ENCODE measurements at places on chromosomes 3 and 15. TPM values are rescaled to one million over a fixed set of nuclear protein-coding genes. Genes with fewer than 3 reads are reported as not detected.

Gene HCLS1
- 1.8 TPM for total RNA-seq

Gene CCDC191
- 8.8 TPM for total RNA-seq

Gene SAMMSON
- not detected for total RNA-seq

Gene MYO1E
- 7.7 TPM for total RNA-seq

Gene TJP1
- 82.0 TPM for total RNA-seq

DNA sequence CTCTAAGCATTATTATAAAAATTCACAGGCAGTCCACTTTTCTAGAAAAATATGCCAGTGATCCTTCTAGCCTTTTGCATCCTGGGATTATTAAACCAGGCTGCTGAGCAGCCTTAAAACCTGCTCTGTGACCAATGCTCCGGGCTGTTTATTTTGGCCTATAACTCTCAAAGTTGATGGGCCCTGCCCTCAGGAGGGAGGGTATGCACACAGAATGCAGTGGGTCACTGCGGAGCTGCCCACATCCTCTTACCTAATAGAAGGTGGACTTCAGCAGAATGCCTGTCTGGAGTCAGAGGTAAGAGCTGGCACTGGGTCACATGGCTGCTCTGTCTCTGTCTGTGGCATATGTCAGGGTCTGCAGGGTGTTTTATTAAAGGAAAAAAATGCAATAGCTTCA, 26.0 kb downstream of the CPNE4 start:
- DNase-seq, result no peak

GRCh38 chr3:127304121-127304744, 16.4 kb upstream of the PRR20G start:
- DNase-seq, result no peak

DNA sequence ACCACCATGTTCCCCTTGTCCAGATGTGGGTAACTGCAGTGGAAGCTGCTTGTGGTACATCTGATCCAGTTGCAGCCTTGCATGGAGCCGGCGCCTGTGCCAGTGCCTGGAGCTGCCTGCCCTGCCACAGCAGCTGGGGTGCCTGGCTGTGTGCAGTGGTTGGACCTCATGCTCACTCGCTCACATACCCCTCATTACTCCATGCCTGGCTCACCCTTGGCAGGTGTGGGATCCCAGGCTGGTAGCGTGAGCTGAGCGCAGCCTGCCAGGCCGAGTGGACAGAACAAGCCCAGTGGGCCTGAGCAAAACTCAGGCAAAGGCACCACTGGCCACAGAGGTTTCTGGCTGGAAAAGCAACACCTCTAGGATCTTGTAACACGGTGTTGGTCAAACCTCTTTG, 35.7 kb downstream of the ROPN1B start:
- DNase-seq, result no peak

- DNase-seq, result no peak
These were observed 30.1 kb downstream of the PXYLP1 start for GRCh38 chr3:141261472-141262307.

- no peak for DNase-seq
These were observed 114.0 kb downstream of the FOXB1 start for GRCh38 chr15:60118146-60118545.

DNA sequence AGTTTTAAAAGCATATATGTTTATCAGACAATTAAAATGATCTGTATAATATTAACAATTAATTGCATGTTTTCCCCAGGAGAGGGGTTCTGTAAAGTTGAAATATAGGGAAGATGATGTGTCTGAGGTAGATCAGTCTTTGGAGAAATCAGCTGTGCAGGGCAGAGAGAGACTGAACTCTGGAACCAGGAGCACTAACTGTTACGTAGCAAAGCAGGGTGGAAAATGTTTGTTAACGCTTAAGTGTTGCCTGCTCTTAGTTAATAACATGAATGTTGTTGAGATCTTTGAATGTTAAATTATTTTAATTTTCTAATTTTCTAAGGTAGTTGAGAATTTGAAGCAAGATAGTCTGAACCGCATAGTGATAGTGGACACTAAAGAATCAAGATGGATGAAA, 57.5 kb downstream of the NEO1 start:
- no peak for DNase-seq

GRCh38 chr15:98551936-98552562, 96.3 kb upstream of the IGF1R start:
- no peak for DNase-seq

DNA sequence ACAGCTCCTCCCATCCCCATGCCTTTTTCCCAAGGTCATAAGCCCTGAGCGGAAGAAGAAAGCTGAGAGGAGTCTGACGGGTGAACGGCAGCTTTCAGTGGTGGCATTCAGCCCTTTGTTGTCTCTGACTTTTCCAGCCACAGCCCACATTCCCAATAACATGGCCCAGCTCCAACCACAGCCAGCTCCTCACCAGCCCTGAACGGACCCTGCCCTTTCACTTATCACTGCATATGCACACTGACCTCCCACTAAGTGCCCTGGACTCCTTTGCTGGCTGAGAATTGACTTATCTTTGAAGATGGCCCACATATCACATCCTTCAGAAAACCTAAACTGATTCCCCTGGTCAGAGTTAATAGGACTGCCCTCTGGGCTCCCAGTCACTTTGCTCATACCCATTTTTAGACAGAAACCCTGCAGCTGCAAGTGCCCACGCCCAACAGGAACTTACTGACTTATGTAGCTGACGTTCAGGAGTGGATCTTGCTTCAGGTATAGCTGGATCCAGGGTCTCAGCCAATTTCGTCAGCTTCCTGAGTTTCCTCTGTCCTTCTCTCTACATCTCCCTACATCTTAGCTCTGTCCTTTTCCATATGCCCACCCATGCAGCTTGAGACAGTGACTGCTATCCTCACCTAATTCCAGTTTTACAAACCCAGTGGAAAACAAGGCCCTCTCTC, 348.5 kb upstream of the PROK2 start:
- no peak for DNase-seq

- no peak for DNase-seq
These were observed 56.3 kb upstream of the ZNF148 start for GRCh38 chr3:125431391-125431790.

- DNase-seq, result no peak
These were observed 476.0 kb upstream of the TBL1XR1 start for GRCh38 chr3:177673112-177673914.

DNA sequence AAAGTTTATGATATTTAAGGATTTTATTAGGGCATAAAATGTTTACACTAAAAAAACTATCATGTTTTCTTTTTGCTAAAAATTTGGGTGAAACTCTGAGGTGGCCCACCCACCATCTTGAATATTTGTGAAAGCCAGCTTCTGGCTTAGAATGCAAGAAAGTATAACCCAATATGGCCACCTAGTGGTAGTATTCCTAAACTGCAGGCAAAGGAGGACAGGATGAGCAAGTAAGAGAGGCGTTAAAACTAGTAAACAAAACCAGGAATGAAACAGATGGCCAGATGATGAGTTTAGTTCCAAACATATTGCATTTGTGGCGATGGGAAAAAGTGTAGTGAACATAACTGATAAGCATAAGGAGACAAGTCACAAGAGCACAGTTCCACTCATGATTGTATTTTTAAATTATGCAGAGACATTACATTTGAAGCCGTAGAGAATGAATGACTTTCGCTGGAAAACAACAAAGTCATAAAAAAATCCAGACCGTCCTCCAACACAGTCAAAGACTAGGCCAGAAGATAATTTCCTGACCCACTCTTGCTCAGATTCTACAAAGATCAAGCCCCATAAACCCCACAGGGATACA, 103.3 kb upstream of the PRTG start:
- peak; percentile 7 for DNase-seq

GRCh38 chr15:67805666-67806516, 19.4 kb upstream of the SKOR1 start:
- no peak for DNase-seq
